Daoy (cell line): ENCODE measurements at places on chromosomes 4 and X.

- peak; percentile 80 for DNase-seq
These were observed 361.2 kb downstream of the BCOR start for GRCh38 chrX:39736216-39737211.

- peak; percentile 54 for DNase-seq
These were observed 1.5 kb upstream of the BCOR start for GRCh38 chrX:40099055-40099958.

GRCh38 chr4:107564326-107564725 lies 155.7 kb downstream of the PAPSS1 start:
- no peak for DNase-seq

DNA sequence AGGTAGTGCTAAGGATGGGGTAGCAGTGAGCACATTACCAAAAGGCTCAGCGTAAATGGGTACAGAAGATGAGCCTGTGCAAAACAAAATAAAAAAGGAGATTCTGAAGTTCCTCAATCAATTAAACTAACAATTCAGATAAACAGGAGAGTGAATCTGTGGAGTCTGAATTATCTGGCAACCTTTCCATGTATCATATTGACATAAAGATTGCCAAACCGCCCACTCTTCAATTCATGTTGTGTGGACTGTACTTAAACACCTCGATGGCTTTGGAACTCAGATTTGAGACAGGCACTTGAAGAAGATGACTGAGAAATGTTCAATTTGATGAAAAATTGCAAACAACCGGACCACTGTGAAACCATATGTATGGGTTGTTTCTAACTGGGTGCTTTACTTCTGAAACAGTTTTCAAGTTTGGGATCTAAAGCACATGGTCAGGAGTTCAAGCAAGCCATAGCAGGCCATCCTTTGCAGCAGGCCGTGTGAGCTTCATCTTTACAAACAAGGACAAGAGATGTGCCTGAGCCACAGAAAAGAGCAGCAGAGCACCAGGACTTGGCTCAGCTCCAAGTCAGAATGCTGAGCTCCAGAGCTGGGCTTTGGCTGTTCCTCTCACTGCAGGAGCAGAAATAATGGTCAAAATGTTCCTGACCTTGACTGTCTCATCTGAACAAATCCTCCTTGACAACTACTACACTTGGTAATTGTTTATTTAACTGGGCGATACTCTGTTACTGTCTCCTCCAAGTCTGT lies 108.1 kb downstream of the MGST2 start:
- no peak for DNase-seq
